LHCN-M2 (cell line): ENCODE measurements at places on chromosomes 3 and 15. TPM values are rescaled to one million over a fixed set of nuclear protein-coding genes. Genes with fewer than 3 reads are reported as not detected.

GRCh38 chr15:81043281-81043934 lies 42.7 kb downstream of the TLNRD1 start:
- DNase-seq: no peak

Gene GPR87
- not detected in 2 replicates for total RNA-seq

- DNase-seq: no peak
These were observed 356.5 kb downstream of the ERC2 start for GRCh38 chr3:56111606-56112304.

DNA sequence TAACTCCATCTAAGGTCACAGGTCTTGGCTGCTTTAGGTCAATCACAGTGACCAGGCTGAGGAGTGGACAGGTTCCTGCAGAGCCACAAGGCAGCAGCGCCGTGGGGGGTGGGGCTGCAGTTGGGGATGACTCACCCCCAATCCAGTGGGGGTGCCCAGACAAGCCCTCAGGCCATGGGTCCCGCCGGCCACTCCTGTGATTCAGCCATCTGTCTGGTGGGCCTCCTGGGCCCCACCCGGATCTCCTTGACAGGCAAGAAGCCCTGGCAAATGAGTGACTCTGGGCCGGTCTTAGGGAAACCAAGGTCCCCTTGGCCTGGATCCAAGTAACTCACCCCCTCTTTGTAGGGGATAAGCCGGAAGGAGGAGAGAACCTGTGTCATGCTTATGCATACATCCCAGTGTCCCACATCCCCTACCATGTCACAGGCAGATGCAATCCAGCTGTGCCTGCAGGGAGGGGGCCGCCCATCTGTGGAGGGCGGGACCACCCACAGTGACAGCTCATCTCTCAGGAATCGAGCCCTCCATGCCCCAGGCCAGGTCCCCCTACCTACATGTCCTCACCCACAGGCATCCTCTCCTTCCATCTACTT lies 495 bp upstream of the COL7A1 start:
- peak; percentile 88 for DNase-seq

- DNase-seq: no peak
These were observed 97.2 kb upstream of the COL8A1 start for GRCh38 chr3:99541181-99541580.

DNA sequence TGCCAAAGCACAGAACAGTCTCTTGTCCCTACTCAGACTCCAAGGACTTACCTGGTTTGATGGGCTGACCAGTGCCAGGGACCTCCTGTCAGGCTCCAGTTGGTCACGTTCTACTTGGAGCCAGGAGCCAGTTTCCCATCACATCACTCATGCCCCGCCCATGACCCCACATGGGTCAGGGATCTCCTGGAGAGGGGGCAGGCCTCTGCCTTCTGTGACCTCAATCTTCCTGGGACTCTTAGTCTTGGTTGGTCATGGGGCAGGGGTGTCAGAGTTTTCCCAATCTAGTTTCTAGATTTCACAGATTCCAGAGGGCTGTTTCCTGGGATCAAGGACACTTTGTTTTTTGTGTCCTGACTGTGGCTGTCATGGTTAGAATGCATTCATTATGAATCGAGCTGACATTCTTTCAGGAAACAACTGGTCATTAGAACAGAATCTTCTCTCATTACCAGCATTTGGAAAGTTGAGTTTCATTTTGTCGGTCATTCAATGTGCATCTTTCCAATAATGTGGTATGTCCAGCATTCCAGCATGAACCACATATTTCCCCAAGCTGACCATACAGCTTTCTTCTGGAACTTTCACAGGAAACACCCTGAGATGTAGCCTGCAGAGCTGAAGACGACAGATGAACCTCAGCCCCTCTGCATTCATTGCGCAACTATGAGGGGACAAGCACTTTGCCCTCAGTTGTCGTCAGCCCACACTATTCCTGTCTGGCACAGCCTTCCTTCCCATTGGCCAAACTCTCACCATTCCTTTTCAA lies 19.8 kb downstream of the CYP19A1 start:
- peak; percentile 48 for DNase-seq

DNA sequence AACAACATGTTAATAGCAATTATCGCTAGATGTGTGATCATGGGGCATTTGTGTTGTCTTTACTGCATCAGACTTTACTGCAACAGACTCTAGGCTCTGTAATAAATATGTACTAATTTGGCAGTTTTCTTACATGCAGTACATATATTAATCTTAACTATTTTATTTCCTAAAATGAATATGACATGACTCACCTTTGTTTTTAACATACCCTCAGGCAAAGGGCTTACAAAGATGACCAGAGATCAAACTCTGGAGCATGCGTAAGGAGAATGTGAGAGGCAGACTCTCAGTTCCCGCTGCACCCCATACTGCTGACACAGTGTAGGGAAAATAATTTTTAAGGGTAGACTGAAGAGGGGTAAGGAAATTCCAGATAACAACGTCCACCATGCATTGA lies 7.2 kb upstream of the FAM174B start:
- DNase-seq: no peak

GRCh38 chr15:67085818-67086636 lies 20.6 kb downstream of the SMAD3 start:
- peak; percentile 73 for DNase-seq

DNA sequence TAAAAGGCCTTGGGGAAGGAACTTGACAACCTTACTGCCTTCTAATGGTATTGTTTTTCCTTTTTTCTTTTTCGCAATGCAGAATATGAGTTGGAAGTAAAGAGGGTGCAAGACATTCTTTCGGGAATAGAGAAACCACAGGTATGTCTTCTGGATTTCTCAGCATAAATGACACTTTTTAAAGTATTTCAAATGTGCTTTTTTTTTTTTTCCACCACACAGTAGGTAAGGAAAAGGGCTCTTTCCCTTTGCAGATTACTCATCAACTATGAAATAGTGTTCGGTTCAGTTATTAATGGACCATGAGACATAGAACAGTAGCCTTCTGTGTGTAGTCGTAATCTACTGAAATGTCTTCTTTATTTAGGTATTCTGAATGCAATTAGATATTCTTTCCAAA lies 162.4 kb downstream of the GHSR start:
- DNase-seq: peak; percentile 56

DNA sequence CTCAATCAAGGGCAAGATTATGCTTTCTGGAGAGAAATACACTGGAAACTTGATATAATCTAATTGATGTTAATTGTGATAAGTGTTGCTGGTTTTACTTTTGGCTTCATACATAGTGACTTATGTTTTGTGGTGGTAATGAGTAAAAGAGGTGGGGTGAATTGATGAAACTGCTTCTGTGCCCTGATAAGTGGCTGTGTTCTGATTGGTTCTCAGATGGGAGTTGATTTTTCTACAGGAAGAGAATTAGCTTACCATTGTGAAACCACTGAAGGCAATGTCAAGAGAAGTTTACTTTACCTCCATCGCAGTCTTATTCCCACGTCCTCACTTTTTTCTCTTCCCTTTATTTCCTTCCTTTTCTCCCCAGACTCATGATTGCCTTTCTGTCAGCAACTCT lies 23.8 kb downstream of the TMEM45A start:
- DNase-seq: no peak

DNA sequence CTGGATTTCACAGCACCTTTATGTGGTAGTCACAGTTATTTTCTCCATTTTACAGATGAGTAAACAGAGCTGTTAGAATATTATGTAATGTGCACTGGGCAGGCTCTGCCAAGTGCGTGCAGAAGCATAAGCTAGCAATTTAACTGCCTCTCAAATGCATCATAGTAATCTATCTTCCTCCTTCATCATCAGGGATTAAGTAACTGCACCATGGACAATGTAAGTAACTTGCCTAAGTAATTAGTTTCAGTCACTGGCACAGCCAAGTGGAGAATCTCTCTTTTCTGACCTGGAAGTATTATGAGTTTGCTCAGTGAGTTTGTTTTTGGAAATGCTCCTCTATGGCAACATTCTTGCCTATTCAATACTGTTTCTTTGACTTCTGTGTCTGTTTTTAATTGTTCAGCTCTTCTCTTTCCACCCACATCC lies 260.5 kb downstream of the PTPRG start:
- no peak for DNase-seq

- no peak for DNase-seq
These were observed 203.4 kb downstream of the TBC1D2B start for GRCh38 chr15:77874063-77874462.

Gene LDHAL6B
- not detected in 2 replicates for total RNA-seq

Gene MEIS2
- 13.4 and 13.8 TPM in 2 replicates for total RNA-seq

DNA sequence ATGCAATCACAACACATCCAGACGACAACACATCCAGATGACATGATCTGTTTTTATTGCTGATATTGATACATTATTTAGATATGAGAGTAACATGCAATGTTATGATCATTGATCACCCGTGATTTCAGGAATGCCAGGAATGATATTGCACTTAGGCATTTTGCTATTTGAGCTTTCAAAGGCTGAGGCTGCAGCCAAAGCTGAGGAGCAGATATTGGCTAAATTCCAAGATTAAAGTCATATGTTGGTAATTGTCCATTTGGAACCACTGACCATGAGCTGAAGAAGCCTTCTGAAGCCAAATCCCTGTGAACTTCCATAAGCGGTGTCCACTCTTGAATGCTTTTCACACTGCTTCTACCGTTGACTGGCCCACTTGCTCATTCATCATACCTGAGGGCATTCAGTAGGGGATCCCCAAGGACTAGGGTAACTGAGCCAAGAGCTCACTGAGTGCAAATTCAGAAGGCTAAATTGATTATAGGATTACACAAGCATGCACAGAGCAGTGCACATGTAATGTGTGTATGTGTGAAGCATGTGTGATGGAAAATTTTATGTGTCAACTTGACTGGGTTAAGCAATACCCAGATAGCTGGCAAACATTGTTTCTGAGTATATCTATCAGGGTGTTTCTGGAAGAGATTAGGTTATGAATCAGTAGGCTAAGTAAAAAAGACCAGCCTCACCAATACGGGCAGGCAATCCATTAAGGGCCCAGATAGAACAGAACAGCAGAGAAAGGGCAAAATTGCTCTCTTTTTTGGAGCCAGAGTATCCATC lies 92.1 kb upstream of the PLAAT1 start:
- DNase-seq: no peak

Gene PLA2G4B
- 1.2 and 1.3 TPM in 2 replicates for total RNA-seq

- no peak for DNase-seq
These were observed 29.3 kb downstream of the PPP2R3A start for GRCh38 chr3:135994708-135995337.
